WERI-Rb-1 (cell line): ENCODE measurements at places on chromosomes 2 and 18.

- DNase-seq: no peak
These were observed 21.9 kb upstream of the SEMA4C start for GRCh38 chr2:96891591-96892333.

DNA sequence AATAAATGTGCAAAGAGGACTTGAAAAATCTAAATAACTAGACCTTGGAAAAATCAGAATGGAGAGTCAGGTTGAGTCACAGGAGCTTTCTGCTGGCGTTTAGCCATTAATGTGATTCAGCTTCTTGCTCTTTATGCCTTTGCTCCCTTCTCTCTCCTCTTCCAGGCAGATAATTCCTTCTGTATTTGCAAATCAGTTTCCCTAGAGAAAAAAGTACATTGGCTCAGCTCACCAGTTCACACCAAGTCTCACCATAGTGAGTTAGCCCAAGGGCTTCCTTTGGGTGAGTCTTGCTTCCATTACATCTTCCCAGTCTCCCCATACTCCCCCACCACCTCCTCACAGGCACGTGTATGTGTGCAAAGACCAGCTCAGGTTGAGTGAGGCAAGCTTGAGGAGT, 73.6 kb downstream of the CYBRD1 start:
- DNase-seq: no peak

DNA sequence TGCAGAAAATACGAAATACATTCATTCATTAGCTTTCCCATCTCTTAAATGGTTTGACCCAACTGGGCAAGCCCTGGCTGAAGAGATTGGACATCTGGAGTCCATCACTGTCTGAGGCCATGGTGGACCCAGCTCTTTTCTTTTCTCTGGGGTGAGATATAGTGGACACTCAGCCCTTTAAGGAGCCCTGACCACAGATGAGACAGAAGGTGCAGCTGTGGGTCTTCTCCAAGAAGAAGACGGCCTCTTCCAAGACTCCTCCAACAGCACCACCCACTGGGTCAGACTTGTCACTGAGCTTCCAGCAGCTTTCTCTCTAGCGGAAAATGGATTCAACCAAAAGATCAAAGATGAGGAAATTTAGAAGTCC, 27.2 kb downstream of the TWIST2 start:
- DNase-seq: no peak

DNA sequence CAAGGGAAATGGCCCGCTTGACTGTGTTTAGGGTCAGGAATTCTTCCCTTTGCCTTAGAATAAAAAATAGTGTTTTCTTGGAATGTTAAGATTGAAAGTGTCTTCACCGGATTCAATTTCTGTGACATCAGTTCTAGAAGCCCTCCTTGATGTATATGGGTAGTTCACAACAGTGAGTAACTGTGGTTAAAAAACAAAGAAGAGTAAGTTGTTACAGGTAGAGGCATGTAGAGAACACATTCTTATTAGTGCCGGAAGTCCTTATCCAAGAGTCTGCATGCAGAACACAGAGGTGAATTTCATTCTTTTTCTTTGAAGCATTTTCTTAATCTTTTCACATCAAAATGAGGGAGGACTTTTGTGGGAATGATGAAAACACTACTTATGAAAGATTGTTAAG, 105.5 kb downstream of the FMNL2 start:
- DNase-seq: no peak

- DNase-seq: no peak
These were observed 36.3 kb downstream of the THSD7B start for GRCh38 chr2:136801661-136802060.

DNA sequence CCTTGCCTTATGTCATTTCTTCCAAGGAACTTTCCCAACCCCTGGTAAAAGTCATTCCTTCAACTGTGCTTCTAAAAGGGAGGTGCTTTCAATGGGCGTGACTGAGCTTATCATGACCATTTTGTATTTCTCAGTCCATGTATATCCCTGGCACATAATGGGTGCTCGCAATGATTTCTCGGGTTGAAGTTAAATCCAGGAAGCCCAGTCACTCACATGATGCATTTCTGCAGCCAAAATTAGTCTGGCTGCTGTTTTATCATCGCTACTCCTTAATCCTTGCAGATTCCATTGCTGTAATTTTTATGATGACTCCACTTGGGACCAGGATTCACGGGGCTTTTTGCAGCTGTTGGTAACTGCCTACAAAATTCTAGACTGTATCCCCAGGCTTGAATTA, 25.9 kb upstream of the RFX8 start:
- no peak for DNase-seq

GRCh38 chr2:66982766-66983165, 414.4 kb upstream of the ETAA1 start:
- DNase-seq: no peak

- no peak for DNase-seq
These were observed 65.1 kb downstream of the USP40 start for GRCh38 chr2:233501198-233502076.

DNA sequence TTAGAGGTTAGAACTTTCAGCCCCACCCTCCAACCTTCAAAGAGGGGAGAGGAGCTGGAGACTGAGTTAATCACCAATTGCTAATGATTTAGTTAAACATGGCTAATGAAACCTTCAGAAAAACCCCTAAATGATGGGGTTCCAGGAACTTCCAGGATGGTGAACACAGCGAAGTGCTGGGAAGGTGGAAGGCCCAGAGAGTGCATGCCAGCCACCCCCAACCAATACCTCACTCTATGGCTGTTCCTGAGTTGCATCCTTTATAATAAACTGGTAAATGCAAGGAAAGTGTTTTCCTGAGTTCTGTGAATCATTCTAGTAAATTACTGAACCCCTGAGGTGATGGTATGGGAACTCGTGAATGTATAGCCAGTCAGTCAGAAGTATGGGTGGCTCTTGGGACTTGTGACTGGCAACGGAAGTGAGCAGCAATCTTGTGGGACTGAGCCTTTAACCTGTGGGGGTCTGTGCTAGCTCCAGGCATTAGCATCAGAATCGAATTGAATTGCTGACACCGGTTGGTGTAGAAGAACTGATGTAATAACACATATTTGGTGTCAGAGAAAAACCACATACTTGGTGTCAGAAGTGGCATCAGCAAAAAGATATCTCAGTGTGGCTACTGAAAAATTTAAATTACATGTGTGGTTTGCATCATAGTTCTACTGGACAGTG, 37.4 kb downstream of the NPHP1 start:
- DNase-seq: no peak

- no peak for DNase-seq
These were observed 28.2 kb downstream of the SOX11 start for GRCh38 chr2:5720426-5720825.

DNA sequence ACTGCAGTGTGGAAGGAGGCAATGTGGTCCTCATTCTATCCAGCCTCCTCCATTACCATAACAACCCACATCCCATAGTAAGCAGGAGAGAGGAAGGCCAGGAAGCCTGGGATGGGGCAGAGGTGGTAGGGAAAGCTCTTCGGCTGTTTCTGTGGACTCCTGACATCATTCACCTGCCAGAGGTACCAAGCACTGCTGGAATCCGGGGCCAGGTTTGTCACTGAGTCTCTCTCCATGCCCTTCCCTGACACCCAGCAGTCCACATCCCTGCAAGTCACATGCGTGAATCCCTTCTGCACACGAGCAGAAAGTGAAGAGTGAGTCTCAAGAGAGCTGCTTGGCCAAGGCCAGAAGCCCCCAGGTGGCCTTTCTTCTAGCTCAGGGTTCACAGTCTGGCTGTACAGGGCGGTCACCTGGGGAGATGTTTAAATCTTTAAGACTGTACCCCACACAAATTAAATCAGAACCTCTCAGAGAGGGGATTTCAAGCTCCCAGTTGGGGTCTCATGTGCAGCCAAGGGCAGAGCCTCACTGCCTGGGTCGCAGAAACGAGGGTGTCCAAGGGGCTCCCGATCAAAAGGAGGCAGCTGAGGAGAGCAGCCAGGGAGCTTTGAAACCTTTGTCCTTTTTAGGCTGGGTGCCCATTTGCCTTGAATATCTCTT, 94.2 kb downstream of the ARMC9 start:
- no peak for DNase-seq

- DNase-seq: no peak
These were observed 6.4 kb upstream of the NPPC start for GRCh38 chr2:231932711-231932970.

- DNase-seq: no peak
These were observed 72.0 kb upstream of the SH3BP4 start for GRCh38 chr2:234879671-234880455.

DNA sequence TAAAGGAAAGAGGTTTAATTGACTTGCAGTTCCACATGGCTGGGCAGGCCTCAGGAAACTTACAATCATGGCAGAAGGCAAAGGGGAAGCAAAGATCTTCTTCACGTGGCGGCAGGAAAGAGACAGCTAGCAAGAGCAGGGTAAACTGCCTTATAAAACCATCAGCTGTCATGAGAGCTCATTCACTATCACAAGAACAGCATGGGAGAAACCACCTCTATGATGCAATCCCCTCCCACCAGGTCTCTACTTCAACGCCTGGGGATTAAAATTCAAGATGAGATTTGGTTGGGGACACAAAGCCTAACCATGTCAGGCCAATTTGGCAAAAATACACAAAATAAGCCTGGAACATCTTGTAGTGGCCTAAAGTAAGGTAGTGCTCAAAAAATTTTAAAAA, 152.6 kb downstream of the COL6A3 start:
- DNase-seq: no peak

DNA sequence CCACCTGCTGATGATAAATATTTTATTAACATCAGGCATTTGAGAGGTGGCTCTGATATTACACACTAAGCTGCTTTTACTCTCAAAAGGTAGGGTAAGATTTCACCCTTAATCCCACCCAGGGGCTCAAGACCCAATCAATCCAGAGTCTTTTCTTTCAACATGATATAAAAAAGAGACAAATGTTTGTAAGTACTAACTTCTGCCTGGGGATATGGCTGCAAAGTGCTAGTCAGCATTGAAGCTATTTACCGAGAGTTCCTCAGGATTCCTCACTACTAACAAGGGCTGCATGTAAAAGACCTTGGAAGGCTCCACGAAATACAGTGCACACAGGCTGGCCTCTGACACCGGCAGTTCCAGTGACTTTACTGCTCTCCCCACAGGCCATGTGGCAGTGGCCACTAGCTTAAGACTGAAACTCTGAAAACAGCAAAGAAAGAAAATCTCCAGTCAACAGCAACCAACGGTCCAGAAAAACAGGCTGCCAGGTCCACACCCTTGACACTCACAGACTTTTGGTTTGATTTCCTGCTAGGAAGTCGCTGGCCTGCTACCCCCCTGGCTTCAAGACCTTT, 11.2 kb downstream of the MREG start:
- DNase-seq: no peak

DNA sequence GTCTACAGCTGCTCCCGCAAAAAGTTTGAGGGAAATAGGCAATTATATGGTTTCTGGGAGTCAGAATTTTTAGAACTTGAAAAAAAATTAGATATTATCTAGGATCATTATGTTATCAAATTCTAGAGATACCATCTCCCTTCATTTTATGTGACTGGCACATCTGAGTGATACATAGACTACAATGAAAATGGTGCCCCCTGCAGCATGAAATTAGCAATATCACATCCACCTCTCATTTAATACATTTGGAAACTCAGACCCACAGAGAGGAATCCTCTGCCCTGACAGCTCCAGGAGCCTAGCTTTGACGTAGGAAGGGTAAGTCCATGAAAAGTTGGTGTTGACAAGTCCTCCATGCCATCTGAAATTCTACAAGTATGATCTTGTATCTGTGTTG, 381.6 kb downstream of the SUCLG1 start:
- peak; percentile 36 for DNase-seq

GRCh38 chr2:188024811-188025210, 266.9 kb upstream of the GULP1 start:
- no peak for DNase-seq

- DNase-seq: peak; percentile 40
These were observed 720.3 kb downstream of the DPP10 start for GRCh38 chr2:115162494-115163293.

GRCh38 chr2:205730191-205730590, 47.9 kb downstream of the NRP2 start:
- DNase-seq: no peak

GRCh38 chr2:111157071-111157661, 36.5 kb downstream of the BCL2L11 start:
- DNase-seq: no peak

- peak; percentile 89 for DNase-seq
These were observed 118.3 kb downstream of the RPRM start for GRCh38 chr2:153360239-153360638.

- no peak for DNase-seq
These were observed 98.3 kb downstream of the NAB1 start for GRCh38 chr2:190746971-190747761.

DNA sequence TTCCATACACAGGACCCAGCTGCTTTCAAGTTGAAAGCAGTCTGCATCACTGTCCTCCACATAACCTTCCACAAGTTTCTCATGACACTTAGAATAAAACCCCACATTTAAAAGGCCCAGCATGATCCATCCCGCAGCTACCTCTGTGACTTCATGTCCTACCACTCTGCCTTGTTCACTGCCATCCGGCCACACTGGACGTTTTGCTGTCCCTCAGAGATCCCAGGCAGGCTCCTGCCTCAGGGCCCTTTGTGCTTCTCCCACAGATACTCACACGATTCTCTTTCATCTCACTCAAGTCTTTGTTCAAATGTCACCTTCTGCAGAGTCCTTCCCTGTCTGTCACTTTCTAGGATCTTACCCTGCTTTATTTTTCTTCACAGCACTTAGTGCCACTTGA, 232.9 kb upstream of the BOD1L2 start:
- DNase-seq: no peak

DNA sequence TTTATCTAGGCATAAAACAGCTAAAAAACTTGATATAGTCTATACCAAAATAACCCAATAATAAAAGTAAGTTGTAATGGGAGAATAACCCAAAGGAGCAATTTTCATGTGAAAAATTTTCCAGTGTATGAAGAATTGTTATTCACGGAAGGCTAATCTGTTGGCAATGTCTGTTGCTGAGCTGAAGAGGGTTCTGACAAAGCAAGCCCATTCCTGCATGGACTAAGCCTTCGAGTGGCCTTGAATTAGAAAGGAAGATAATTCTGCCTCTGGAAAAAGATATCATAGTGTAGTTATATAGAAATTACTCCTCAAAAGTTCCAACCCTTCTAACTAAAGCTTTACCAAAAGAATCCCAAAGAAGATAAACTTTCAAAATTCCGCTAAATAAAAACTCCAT, 101.5 kb downstream of the MAP2 start:
- DNase-seq: no peak

DNA sequence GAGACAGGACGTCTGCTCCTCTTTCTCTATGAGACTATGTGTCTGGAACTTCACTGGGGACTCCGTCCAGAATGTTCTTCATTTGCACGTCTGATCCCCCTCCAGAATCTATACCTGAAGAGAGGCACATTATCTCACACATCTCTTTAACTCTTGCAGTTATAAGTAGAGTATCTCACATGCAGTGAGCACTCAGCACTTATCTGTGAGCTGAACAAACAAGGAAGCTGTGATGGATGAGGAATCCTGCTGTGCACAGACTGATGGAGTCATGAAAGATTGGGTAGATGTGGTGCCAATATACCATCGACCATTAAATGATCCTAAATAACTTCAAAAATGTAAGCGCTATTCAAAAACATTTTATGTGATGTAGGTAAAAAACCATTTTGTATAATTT, 888.3 kb upstream of the CELF4 start:
- DNase-seq: no peak
